Epithelial cell of prostate (primary cell): ENCODE measurements at places on chromosomes 1 and 21.

DNA sequence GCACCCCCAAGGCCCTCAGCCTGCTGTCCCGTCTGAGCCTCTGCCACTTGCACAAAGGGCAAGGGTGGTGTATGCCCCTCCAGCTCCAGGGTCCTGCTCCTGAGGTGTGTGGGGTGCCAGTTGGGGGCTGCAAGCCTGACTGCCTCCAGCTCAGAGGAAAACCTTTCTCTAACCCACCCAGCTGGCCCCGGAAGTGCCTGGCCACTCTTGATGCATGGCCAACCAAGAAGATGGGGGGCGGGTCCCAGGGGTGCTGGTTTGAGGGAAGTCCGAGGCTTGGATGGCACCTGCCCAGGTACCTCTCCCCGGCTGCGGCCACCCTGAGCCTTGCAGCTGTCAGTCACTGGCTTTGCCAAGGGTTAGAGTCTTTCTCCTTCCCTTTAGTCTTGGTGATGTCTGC lies 112.6 kb upstream of the TMPRSS2 start:
- no peak for DNase-seq

GRCh38 chr1:223714421-223714724 lies 2.0 kb downstream of the CAPN2 start:
- DNase-seq = no peak

- no peak for DNase-seq
These were observed 1.1 kb downstream of the RASAL2 start for GRCh38 chr1:178094739-178095645.

GRCh38 chr1:53633073-53633704 lies 105.8 kb downstream of the GLIS1 start:
- DNase-seq = no peak
